KBM-7 (cell line): ENCODE measurements at places on chromosomes 5 and 9.

DNA sequence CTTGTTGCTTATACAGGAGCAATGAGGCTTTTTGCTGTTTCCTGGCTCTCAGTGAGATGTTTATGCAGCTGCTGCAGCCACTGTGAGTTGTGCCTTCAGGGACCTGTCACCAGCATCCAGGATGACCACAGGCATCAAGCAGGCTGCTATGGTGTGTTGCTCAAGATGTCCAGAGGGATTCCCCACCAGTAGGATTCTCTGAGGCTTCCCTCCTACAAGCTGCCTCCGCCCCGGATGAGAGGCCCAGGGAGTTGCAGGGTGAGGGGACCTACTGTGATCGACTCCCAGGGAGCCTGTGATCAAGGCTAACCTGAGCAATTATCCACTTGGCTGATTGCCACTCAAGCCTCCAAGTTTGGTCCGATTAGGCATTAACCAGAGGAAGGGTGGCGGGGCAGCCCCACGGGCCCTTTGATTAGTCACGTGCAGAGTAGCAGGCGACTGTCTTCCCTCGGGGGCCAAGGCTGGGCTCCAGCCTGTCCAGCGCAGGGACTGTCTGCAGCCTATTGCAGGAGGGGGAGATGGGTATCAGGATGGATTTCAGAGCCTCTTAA is 1.8 kb upstream of the FAT2 start:
- DNase-seq, result no peak

GRCh38 chr9:80437091-80437640 is 865.4 kb downstream of the TLE4 start:
- no peak for DNase-seq

GRCh38 chr9:108125625-108126024 is 636.1 kb upstream of the KLF4 start:
- peak; percentile 1 for DNase-seq

DNA sequence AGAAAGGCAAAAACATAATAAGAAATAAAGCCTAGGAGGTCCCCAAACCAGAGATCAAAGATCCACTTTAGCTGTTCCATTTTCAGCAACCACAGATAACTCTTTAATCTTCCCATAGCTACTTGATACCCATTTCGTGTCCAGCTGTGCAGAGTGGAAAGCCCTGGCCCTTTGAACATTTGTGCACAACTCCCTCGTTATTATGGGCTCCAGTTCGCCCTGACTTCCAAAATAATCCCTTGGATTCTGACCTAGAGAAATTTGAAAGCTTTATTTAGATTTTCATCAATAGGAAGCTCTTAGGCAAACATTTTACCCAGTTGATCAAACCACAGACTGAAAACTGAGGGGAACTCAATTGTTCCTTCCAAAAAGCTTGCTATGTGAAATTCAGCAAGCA is 4.8 kb downstream of the MYOT start:
- DNase-seq, result no peak

- no peak for DNase-seq
Measured at GRCh38 chr5:102018279-102018678, 277.8 kb downstream of the SLCO4C1 start.
